ENCODE measurements at places on chromosomes 1 and 21. TPM values are rescaled to one million over a fixed set of nuclear protein-coding genes. Genes with fewer than 3 reads are reported as not detected.

DYNLT5 gene
- total RNA-seq, result 1.2 TPM

CCDC30 gene
- total RNA-seq, result 11.8 TPM

CR1L gene
- total RNA-seq, result not detected

ALDH4A1 gene
- total RNA-seq, result 4.5 TPM

CHIA gene
- not detected for total RNA-seq

CLCA4 gene
- total RNA-seq, result not detected

CD2 gene
- not detected for total RNA-seq

SYTL1 gene
- total RNA-seq, result not detected

PTGER3 gene
- total RNA-seq, result 2.4 TPM

A3GALT2 gene
- total RNA-seq, result not detected

C4BPA gene
- total RNA-seq, result not detected

PDPN gene
- total RNA-seq, result 4.1 TPM

OR2L2 gene
- 0.41 TPM for total RNA-seq

LCE3D gene
- total RNA-seq, result not detected

OR11L1 gene
- total RNA-seq, result not detected
